ENCODE measurements at places on chromosomes 3 and 15.

- peak; percentile 6 for DNase-seq
These were observed 83.5 kb upstream of the VGLL4 start for GRCh38 chr3:11727207-11727606.

GRCh38 chr15:86300390-86301125, 220.9 kb downstream of the AGBL1 start:
- DNase-seq: no peak

DNA sequence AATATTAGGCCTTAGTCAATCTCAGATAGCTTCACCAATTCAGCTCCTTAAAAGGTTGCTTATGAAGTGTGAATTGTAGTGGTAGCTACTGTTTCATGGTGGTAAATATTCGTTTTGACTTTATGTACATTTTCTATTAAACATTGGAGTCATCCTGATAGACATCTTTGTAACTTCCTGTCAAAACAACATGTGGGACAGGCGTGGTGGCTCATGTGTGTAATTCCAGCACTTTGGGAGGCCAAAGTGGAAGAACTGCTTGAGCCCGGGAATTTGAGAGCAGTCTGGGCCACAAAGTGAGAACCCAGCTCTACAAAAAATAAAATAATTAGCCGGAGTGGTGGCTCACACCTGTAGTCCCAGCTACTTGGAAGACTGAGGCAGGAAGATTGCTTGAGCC, 2.0 kb upstream of the TRIM59 start:
- DNase-seq: no peak

DNA sequence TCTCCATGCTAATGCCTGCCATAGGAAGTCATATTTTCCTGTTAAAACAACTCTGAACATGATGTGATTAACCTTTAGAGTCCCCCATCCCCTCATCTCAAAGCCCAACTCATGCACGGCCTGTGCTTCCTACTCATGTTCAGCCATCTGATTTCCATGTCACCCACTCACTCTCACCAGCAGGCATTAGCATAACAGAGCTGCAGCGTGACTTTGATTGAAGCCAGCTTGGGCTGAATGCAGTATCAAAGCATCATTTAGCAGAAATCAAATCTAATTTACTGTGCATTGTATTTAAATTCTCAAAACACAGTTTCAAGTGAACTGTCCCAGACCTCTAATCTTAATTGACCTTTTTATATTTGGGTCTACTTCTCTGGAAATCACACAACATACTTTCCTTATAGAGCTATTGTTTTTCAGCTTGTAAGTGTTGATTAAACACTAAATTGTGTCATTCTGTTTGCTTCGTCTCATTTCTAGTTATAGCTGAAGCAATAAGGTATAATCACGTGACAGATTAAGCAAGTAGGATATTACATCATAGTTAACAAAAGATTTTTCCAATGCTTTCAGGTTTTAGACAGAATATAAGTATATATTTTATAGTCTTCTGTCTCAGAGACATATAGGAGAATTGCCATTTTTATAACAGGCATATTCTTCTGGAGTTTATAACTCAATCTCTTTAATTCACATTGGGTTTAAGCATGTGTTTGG, 501.5 kb downstream of the ROBO2 start:
- no peak for DNase-seq
